Hematopoietic multipotent progenitor cell treated with erythropoietin and hydrocortisone succinate and interleukin-3 and kit ligand, for 17 days (in vitro differentiated cells): ENCODE measurements at places on chromosomes 11 and 22.

DNA sequence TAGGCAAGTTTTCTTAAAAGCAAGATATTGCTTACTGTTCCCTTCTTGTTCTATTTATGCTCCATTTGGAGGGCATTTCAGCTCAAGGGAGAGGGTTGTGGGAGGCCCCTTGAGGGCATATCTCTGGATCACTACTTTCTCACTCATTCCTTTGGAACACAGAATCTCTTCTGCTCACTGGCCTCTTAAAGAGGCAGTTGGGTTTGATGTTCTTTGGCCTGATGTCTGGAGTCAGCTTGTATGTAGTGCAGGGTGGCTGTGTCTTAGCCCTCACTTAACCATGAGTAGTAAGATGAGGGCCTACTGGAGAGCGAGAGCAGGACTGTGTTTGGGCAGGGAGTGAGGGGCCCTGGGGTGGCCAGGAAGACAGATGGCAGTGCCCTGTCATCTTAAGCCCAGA is 3.6 kb downstream of the INCENP start:
- no peak for DNase-seq

- DNase-seq: no peak
Measured at GRCh38 chr11:77149716-77150392, 21.8 kb downstream of the MYO7A start.

DNA sequence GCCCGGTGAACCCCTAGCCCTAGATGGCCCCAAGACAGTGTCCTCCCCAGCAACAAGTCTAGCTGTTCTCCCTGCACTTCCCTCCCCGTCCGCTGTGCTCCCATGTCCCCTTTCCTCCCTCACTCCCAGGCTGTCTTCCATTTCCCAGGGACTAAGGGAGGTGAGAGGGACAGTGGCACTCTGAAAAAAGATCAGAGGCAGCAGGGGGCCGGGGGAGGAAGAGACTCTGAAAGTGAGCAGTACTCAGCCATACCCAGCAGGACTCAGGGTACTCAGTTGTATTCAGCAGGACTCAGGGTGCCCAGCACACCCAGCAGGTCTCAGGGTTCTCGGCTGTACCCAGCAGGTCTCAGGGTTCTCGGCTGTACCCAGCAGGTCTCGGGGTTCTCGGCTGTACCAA is 48.4 kb upstream of the THY1 start:
- no peak for DNase-seq

DNA sequence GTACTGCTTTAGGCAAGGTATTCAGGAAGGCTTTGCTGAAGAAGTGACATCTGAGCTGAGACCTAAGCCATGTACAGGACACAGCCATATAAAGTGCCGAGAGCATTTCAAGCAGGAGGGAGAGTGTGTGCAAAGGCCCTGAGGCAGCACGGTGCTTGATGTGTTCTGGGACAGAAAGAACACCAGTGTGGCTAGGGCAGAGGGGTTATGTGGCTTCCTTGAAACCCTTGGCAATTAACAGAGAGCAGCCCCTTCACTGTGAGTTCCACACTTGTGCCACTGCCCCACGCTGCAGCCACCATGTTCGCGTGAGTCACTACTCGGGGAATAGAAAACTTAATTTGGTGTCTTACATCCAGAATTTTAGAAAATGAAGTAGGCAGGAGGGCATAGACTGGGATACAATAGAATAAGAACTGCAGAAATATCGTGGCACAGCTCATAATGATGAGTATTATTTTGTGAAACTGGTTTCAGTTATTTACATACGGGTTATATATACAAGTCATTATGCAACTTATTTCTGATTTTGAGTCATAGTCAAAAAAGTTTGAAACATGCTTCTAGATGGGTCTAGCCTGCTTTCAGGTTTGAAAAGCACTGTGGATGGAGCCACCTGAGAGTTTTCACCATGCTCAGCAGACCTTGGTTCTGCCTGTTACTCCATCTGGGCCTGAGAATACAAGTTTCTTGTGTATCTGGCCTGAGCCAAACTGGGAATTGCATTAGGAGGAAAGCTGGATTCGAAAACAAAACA is 11.8 kb downstream of the IL10RA start:
- no peak for DNase-seq

- no peak for DNase-seq
Measured at GRCh38 chr22:18991821-18992442, 55.8 kb upstream of the PRODH start.

DNA sequence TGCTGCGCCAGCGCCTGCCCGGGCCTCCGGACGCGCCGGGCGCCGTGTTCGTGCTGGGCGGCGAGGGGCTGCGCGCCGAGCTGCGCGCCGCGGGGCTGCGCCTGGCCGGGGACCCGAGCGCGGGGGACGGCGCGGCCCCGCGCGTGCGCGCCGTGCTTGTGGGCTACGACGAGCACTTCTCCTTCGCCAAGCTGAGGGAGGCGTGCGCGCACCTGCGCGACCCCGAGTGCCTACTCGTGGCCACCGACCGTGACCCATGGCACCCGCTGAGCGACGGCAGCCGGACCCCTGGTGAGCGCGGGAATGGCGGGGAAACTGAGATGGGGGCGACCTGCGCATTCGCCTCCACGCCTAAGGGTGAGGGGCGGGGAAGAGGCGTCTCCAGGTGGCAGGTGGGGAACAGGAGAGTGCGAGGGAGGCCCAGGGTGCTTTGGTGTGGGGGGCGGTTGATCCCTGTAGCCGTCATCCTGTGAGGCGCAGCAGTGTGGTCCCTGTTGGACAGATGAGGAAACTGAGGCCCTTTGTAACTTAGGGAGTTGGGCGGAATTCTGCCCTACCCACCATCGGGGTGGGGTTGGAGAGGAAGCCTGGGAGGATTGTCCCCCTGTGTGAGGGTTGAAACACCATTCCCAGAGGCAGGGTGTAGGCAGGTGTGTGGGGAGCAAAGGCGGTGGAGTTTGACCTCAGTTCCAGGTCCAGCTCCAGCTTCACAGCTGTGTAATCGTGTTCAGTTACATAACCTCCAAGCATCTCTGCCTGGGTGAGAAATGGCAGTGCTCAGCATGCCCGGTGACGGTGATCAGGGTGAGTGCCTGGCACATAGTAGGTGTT is 758 bp downstream of the PDXP start:
- DNase-seq: no peak

DNA sequence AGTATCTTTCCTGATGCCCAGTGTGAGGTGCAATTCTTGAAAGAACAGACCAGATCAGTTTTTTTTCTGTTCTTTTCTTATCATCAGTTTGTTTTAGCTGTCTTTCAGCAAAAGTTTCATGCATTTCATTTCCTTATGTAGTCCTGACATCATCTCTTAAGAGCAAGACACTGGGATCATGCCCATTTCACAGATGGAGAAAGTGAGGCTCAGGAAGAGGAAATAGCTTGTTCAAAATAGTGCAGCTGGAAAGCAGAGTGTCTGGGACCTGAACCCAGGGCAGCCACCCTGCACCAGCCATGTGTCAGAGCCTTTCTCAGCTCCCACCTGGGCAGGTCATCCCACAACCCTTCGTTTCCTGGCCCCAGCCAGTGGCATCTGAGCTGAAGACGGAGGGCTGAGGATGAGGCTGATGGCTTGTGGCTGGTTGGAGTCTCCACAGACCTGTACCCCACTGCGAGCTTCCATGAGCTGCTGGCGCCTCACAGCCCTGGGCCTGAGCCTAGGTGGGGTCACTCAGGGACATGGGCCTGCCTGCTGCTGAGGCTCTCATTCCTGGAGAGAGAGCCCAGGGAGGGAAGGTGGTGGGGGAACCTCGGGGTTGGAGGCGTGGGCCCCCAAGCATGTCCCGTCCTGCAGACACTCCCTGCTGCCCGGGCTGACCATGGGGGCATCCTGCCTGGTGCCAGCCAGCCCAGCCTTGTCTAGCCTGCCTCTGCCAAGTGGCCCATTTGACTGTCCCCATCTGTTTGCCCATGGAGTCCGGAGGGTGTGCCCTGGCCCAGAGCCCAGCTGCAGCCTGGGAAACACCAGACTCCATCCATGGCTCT is 61.8 kb downstream of the SMIM38 start:
- no peak for DNase-seq

- DNase-seq: no peak
Measured at GRCh38 chr22:28034145-28034759, 115.2 kb upstream of the PITPNB start.

- peak; percentile 70 for DNase-seq
Measured at GRCh38 chr11:77187776-77188632, 60.0 kb downstream of the MYO7A start.

DNA sequence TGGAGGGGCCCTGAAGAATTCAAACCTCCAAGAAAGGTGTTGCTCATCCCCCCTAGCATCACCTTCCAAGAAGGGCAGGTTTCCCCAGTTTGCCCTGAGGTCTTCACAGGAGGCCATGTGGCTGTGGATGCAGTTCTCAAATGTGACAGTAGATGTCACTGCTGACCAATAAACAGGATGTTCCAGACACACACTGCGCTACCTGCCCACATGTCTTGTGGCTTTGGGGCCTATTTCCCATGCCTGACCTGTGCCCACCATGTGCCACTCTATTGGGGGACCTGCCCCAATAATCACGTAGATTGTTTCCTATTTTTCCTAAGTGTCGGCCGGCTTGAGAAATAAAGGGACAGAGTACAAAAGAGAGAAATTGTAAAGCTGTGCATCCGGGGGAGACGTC is 4.5 kb downstream of the GSTT2 start:
- peak; percentile 83 for DNase-seq

DNA sequence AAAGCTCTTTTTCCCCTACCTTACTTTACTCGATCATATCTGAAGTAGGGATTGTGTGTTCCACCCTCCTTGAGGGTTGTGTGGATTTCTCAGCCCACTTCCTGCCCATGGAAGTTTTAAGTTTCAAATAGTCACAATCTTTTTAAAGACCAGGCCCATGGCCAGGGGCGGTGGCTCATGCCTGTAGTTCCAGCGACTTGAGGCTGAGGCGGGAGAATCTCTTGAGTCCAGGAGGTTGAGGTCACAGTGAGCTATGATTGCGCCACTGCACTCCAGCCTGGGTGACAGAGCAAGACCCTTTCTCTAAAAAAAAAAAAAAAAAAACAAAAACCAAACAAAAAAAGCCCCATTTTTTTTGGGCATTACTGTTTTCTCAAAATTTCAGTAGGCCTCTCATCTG is 36.3 kb upstream of the LRRC10B start:
- no peak for DNase-seq

- no peak for DNase-seq
Measured at GRCh38 chr22:43044290-43044712, 29.4 kb upstream of the PACSIN2 start.

DNA sequence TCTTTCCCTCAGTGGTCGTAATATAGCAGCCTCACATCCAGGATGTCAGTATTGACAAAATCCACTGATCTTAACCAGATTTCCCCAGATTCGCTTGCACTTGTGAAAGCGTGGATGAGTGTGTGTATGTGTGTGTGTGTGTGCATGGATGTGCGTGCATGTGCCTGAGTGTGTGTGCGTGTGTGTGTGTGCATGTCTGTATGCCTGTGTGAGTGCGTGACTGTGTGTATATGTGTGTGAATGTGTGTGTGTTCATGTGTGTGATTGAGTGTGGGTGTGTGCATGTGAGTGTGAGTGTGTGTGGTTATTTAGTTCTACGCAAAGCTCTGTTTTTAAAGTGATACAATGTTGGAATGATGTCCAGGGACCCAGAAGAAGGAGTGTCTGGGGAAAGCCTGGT is 723.2 kb downstream of the BRD1 start:
- DNase-seq: no peak

GRCh38 chr11:86740628-86741483 is 59.5 kb upstream of the PRSS23 start:
- peak; percentile 25 for DNase-seq

DNA sequence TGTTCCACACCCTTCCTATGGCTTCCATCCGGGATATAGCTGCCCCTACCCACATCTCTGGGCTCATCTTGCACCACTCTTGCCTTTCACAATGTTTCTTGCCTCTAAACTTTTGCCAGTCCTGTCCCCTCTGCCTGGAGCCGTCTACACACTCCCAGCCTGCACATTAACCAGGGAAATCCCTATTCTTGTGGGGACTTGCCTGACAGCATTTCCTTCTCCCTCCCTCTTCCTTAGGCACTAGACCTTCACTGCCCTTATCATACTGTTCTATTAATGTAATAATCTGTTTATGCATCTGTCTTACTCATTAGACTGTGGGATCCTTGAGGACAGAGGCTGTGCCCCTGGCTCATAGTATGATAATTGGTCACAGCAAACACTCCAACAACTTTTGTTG is 5.8 kb upstream of the TTC12 start:
- no peak for DNase-seq

- no peak for DNase-seq
Measured at GRCh38 chr22:26406118-26406517, 22.9 kb upstream of the ASPHD2 start.

GRCh38 chr22:24323233-24323632 is 52.6 kb downstream of the SPECC1L start:
- no peak for DNase-seq

DNA sequence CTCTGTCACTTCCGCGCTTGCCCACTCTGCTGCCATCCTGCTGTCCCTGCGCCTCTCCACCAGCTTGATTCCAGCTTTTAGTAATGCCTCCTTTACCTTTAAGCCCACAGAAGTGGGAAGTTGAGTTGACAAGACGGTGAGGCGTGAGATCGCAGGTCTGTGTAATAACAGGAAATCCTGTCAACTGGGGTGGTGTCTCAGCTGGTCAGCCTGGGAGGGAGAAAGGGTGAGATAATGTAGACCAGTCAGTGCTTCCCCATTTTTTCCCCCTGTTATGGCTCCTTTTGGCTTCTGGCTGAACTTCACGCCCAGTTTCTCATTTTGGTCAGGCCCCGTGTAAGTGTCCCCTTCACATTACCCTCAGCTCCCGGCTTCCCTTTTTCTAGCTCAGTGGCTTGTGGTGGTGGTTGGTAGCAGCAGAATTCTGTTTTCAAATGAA is 98.9 kb downstream of the TRAF6 start:
- DNase-seq: no peak

- no peak for DNase-seq
Measured at GRCh38 chr11:20258376-20258895, 98.2 kb upstream of the DBX1 start.

- no peak for DNase-seq
Measured at GRCh38 chr11:134287561-134287960, 11.4 kb downstream of the GLB1L3 start.

DNA sequence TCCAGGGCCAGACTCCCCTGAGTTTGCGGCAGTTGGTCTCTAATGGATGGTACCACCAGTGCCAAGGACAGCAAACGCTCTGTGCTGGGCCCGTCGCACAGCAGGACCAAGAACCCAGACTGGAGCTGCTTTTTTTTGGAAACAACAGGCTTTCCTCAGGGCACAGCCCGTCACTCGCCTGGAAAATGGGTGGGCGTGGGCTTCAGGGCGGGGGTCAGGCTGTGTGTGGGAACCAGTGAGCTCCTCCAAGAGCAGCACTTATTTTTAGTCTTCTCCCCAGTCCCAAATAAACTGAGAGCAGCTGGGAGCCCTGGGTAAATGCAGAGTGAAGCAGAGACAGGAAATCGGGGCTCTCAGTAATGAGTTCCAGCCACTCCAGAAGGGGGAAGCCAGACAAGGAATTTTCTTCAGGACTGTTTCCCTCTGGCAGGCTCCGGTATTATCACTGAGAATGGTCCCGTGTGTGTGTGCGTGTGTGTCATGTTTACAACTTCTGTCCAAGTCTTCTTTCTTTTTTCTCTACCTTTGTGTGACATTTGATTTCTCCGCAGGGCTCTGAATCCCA is 63.0 kb downstream of the PPFIBP2 start:
- no peak for DNase-seq
